ENCODE measurements at places on chromosomes 5 and 9.
A peak's percentile ranks its signal among the peaks of the same experiment; 100 is the strongest.

DNA sequence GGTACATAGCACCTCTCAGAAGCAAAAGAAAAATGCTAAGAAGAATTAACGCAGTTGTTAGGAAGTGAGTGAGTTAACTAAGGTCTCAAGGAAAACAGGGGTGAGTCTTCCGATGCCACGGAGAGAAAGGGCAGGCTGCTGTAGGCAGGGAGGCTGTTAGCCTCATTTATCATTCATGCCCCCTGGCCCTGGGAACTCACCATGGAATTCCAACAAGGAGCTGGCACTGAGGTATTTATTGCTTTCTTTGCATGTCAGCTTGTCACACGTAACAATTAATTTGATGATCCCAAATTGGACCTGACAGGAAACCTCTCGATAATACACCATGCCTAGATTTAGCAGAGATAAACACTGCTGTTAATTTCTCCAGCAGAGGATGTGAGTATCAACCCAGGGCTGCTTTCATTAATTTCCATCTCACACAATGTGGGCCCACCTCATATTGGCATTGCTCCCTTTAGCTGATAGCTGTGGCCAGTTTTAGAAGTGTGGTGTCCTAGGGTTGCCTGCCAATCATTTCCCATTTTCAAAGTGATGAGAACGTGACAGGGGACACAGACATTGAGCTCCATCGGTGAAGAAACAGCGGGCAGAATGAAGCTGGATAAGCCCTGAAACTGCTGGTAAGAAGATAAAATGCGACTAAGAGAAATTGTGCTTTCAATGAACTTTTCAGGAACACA lies 45.3 kb downstream of the DAP start:
- no peak for DNase-seq

DNA sequence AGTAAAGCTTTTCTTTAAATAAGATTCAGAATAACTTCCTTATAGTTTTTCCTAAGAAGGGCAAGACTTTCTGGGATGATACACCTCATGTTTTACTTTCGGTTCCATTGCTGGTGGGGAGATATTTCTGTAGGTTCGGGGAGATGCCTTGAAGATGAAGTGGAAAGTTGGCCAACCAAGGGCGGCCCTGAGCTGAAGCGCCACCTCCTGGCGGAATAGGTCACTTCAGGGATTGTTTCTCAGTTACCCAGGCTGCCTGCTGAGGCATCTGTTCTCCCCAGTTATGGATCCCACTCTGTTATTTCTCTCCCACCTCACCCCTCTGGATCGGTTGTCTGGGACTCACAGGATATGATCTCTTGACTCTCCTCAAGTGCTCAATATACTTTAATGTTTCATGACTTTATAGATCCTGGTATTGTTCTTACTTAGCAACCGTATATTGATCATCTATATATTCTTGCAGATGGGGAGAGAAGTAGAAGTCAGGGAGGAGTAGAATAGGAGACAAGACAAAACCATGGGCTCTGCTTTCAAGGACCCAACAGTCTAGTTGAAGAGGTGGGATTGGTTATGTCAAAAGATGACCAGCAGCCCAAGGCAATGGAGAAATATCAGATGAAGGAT lies 23.4 kb downstream of the MEGF10 start:
- DNase-seq, result peak; percentile 73

GRCh38 chr5:148146487-148146886 lies 21.9 kb upstream of the SPINK14 start:
- no peak for DNase-seq

- DNase-seq, result peak; percentile 63
Measured at GRCh38 chr9:15349892-15350761, 43.1 kb upstream of the TTC39B start.

GRCh38 chr5:159467666-159468065 lies 137.4 kb upstream of the IL12B start:
- no peak for DNase-seq

DNA sequence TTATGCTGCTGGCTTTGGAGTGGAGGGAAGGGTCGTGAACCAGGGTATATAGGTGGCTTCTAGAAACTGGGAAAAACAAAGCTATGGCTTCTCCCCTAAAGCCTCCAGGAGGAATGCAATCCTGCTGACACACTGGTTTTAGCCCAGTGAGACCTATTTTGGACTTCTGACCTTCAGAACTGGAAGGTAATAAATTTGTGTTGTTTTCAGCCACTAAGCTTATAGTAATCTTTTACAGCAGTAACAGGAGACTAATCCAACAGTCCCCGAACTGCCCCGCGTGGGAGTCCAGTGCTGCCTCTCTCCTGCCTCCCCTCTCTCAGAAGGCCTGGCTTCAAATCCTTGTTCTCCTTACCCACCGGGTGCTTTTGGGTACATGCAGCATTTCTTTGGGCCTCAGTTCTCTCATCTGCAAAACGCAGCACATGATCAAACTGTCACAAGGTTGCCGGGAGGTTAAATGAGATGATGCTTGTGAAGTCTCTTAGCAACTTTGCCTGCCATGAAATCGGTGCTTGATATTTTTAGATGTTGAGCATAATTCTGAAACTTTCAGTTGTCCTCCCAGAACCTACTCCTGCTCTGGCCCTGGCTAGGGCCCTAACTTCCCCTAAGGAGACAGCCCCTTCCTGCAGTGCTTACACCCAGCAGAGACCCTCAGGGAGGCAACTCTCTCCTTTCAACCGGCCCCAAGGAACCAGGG lies 127.3 kb upstream of the BOD1 start:
- DNase-seq, result no peak

Measured in CD4-positive, alpha-beta T cell treated with Interleukin-17A for 4 hours (primary cell).